ENCODE measurements at places on chromosomes 11 and 22.

- no peak for DNase-seq
Measured at GRCh38 chr11:130710497-130711012, 205.7 kb downstream of the SNX19 start.

DNA sequence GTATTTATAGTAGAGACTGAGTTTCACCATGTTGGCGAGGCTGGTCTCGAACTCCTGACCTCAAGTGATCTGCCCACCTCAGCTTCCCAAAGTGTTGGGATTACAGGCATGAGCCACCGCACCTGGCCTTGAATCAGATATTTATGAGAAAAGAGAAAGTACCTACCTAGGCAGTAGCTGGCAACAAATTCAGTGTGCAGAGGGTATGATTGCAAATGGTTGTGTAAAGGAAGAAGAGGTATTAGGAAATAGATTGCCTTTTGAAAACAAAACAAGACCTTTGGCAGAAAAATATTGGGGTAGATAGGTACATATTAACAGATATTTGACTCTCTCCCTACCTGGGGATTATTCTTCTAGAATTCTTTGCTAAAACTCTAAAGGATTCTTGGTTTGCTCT lies 38.5 kb upstream of the LIN7C start:
- DNase-seq, result no peak

- no peak for DNase-seq
Measured at GRCh38 chr11:57979532-57980079, 44.1 kb upstream of the OR9Q1 start.

DNA sequence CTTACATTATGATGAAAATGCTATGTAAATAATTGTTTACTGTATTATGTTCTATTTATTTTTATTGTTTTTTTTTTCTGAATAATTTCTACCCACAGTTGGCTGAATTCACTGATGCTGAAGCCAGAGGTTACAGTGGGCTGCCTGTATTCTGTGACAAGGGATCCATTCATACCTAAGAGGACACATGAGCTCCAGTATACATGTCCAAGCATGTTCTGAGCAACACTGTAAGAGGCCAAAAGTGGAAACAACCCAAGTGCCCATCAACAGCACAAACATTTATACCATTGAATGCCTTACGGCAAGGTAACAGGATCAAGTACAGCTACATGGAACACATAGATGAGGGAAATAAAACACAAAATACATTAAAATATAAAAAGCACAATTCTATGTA lies 1.4 kb upstream of the SRSF8 start:
- DNase-seq, result no peak

DNA sequence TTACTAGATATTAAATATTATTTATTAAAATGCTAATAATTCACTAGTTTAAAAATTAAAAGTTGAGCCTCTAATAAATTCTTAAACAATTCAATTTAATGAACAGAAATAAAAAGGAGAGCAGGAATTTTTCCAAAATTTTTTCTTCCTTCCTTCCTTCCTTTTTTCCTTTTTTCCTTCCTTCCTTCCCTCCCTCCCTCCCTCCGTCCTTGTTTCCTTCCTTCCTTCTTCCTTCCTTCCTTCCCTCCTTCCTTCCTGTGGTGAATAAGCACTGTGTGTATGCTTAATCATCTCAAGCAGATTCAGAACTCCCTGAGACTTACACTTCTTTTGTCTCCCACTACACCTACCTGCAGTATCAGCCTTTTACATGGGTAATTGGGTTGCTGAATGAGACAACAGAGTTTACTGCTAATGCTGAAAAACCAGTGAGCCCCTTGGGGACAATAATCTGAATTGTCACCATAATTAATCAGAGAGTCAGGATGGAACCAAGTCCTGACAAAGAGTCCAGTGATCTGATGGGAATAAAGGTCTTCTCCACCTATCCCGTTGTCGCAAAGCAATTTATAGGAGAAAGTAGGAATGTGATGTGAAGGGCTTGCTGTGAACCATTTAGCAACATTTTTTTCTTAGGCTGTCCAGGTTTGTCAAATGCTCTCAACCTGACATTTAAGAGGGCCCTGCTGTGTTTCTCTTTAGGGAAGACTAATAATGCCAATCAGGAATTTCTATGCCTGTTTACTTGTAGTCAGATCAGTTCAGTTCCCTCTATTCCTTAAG lies 58.1 kb upstream of the CEP295 start:
- DNase-seq, result no peak

DNA sequence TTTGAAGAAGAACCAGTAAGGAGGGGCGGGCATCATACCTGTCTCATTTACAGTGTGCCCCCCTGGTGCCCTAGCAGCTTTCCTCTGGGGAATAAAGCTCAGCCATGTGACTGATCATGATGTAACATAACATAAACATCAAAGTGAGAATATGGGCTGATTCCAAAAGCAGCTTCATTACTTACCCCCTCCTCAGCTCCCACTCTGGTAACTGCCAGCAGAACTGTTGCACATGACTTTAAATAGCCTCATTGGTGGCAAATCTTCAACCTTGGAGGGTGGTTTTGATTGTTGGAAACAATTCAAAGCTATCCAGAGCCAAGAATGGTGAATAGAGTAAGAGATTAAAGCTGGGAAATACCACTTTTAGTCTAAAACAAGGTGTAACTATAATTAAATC lies 384.6 kb downstream of the BUD13 start:
- DNase-seq, result no peak

DNA sequence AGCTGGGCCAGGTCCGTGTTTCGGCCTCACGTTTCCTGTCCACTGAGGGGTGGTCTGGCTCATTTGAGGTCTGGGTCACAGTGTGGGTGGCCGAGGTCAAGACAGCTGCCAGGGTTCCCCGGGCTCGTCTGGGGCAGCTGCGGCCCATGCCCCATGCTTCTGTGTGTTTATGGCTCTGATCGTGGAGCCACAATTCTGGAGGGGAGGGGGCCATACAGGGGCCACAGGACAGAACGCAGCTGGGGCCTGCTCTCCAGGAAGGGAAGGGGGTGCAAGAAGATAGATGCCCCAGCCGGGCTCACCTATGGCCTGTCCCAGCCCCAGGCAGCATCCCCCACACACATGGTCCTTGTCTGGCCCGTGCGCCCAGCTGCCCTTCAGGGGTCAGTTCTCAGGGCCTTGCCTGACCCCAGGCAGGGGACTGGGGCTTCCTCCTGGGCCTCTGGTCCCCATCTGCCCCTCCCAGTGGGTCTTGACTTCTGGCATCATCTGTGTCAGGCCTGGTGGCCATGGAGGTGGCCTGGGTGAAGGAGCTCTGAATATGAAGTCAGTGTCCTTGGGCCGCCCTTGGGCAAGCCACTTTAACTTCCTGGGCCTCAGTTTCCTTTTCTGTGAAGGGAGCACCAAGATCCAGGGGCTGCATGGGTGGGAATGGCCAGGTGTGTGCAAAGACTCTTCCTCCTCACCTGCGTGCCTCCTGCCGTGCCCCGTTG lies 8.4 kb downstream of the TSPAN32 start:
- DNase-seq, result no peak

DNA sequence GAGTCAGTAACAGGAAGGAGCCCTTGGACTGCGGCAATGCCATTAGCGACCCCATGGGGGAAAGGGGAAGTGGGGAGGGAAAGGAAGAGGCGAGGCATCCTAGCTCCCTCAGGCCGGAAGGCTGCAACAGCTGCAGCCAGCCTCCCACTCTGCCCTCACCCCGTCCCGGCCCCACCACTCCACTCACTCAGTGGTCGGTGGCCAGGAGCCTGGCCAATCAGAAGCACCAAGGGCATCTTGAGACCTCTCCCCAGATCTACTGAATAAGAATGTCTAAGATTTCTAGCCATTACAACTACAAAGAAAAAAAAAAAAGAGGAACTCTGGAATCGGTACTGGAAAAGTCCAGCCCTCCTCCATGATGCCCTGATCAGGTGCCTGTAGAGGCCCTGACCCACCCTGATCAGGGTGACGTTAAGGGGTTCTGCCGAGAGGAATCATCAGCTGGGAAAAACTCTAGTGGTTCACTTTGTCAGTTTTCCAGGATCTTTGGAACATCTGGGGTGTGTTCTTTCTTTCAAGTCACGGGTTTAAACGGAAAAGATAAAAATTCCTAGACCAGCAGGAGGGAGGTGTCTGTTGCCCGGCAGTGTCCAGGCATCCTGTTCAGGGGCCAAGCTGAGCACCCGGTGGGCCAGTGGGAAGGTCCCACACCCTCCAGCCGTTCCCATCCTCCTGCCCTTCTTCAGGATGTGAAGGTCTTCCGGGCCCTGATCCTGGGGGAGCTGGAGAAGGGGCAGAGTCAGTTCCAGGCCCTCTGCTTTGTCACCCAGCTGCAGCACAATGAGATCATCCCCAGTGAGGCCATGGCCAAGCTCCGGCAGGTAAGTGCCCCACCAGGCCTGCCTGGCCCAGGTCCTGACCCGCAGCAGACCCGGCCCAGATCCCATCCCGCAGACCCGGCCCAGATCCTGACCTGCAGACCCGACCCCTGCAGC lies 14.4 kb downstream of the OAF start:
- DNase-seq, result no peak

DNA sequence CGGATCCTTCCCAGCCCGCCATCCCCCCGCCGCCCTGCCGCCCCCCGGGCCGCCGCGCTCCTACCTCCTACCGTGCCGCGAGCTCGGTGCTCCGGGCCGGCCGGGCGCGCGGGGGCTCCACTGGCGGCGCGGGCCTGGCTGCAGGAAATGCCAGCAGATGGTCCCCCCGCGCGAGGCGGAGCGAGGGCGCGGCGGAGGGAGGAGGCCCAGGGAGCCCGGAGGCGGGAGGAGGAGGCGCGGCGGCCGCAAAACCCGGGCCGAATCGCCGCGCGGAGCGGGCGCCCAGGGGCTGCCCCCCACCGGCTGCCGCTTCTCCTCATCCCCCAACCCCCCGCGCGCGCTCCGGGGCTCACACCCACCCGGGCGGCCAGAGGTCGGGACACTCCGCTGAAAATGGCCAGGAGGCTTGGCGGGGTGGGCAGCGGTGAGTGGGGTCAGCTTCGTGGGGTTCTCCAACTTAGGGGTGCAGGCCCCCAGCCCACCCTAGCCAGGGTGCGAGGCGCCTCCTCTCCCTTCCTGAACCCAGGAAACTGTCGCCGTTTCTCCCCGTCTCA lies at the start of gene OSBPL5:
Gene OSBPL5, minus strand, starts transcription at position 159 of the 554 bp plus-strand sequence. CDS start 36,162 bp downstream, outside the sequence.
- DNase-seq, result peak; percentile 46

GRCh38 chr11:78298291-78298771 lies 109.6 kb downstream of the USP35 start:
- DNase-seq, result no peak

GRCh38 chr11:3049430-3050243 lies 7.6 kb downstream of the CARS1 start:
- peak; percentile 83 for DNase-seq

DNA sequence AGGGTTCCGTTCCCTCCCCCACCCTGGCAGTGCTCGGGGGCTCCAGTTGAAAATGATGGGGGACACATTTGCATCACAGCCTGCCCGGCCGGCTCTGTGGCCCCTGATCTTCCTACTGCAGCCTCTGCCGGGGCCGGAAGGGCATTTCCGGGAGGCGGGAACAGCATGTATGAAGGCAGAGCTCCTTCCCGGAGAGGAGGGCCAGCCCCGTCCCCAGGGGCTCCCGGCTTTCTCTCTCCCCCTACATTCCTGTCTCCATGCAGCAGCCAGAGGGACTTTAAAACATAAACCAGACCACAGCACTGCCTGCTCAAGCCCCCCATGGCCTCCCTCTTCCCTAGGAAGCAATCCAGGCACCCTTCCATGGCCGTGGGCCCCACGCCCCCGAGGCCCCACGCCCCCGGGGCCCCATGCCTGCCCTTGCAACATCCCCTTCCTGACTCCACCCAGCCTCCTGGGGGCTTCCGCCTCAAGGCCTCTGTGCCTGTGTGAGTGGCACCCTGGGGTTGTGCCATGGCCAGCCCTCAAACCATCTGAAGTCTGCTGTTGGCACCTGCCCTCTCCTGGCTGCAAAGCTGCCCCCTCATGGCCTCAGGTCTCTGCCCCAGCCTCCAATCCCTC lies 73.1 kb downstream of the CDKN1C start:
- no peak for DNase-seq

GRCh38 chr11:32172848-32173834 lies 82.3 kb downstream of the RCN1 start:
- peak; percentile 12 for DNase-seq

DNA sequence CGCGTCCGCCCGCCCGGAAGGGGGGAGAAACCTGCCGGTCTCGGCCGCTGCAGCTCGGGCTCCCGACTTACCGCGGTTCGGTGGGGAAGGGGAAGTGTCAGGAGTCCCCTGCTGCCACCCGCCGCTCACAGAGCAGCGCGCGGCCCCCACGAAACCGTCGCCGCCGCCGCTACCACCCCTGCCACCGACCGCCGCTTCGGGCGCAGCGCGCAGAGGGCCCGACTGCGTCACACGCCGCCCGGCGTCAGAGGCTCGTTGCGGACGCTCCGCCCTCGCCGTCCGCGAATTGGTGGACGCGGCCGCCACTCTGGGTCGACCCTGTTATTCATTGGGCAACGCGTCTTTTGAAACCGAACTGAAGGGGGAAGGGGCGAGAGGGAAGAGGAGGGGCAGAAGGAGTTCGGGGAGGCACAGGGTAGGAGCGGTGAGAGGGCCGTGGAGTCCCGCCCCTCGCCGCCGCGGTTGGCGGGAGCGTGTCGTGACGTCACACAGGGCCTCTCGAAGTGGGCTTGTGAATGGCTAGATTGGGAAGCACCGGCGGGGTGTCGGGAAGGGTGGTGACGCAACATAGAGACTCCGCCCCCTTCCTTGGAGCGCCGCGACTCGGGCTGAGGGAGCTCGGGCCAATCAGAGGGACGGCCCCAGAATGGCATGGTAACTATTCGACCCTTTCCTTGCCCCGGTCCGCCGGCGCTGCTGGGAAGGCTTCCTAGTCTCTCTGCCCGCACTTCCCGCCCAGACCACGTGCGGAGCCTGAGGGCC lies at the start of gene NUP98:
Gene NUP98, minus strand, starts transcription at position 226 of the 762 bp plus-strand sequence. CDS start 15,437 bp downstream, outside the sequence.
- peak; percentile 100 for DNase-seq

DNA sequence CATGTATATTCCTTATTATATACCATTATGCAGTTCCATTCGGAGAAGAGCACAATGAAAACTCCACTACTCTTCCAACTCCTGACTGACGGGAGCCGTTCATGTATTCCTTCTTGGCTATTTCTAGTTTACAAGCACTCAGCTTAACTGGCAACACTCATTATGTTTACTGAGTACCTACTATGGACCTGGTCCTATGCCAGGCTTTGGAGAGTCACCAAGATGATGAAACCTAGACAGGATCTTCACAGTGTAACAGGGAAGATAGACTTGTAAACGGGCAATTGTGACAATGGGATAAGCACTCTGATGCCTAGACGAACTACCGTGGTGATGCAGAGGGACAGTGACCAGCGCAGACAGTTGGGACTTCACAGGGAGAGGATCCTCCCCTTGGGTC lies 22.3 kb upstream of the ST3GAL4 start:
- DNase-seq, result no peak

All from CD4-positive, alpha-beta T cell treated with Interleukin-12 subunit alpha and Interleukin-12 subunit beta, for 1 hour (primary cell).